GM19239 (cell line): ENCODE measurements at places on chromosomes 13 and 19.

- DNase-seq, result peak; percentile 7
These were observed 71.0 kb downstream of the ZNF486 start for GRCh38 chr19:20237773-20238623.

- no peak for DNase-seq
These were observed 973 bp upstream of the OCEL1 start for GRCh38 chr19:17225053-17225452.

GRCh38 chr19:5423567-5424125, 31.6 kb upstream of the ZNRF4 start:
- no peak for DNase-seq

- peak; percentile 1 for DNase-seq
These were observed 704.4 kb upstream of the PCDH20 start for GRCh38 chr13:62119739-62120700.

DNA sequence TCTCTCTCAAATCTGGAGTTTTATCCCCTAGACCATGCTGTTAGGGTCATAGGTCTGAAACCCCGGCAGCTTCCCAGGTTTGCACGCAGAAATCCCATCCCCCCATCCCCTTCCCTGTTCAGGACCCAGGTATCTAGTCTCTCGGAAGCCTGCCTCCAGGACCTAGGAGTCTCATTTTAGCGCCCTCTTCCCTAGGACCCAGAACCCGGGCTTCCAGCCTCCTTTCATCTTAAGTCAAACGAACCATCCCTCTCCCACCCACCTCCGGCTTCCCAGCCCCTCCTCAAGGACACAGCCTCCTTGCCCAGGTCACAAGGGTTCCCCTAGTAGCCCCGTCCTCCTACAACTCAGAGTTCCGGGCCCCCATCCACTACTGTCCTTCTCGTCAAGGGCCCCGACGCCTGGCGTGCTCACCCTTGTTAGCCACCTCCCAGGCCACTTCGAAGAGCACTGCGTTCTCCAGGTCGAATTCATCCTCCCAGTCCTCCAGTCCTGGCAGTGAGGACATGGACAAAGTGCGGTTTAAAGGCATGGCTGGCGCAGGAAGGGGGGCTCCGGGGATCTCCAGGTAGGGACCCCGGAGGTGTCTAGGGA, 431 bp downstream of the GYS1 start:
- DNase-seq, result no peak

DNA sequence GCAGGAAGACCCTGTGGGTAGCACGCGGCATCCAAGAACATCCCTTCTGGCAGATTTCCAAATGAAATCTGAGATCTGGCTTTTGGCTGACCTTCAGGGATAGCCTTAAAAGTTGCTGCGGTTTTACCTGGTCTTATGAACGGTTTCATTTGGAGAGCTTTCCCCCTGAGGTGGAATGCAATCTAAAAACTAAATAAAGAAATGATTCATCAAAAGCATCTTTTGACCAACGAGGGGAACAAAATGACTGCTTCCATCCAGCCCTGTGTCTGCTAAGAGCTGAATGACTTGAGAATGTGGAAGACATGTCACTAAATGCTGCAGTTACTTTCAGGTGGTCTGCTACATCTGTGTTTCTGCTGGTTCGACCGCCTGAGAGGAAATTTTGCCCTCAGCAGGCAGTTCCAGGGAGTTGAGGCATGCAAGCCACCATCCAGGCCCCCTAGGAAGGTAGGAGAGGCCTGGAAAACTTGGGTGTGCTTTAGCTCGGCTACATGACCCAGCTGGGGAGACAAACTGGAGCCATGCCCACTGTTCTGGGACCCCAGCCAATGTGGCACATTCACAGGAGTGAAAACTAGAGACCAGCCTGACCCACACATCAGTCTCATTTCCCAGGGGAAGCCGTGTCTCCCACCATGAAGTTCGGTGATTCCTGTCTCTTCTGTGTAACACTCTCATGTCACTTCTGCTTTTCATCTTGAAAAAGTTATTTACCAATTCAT, 175.1 kb upstream of the KL start:
- DNase-seq, result no peak

- no peak for DNase-seq
These were observed 26.5 kb downstream of the ARHGAP35 start for GRCh38 chr19:46887240-46887782.

DNA sequence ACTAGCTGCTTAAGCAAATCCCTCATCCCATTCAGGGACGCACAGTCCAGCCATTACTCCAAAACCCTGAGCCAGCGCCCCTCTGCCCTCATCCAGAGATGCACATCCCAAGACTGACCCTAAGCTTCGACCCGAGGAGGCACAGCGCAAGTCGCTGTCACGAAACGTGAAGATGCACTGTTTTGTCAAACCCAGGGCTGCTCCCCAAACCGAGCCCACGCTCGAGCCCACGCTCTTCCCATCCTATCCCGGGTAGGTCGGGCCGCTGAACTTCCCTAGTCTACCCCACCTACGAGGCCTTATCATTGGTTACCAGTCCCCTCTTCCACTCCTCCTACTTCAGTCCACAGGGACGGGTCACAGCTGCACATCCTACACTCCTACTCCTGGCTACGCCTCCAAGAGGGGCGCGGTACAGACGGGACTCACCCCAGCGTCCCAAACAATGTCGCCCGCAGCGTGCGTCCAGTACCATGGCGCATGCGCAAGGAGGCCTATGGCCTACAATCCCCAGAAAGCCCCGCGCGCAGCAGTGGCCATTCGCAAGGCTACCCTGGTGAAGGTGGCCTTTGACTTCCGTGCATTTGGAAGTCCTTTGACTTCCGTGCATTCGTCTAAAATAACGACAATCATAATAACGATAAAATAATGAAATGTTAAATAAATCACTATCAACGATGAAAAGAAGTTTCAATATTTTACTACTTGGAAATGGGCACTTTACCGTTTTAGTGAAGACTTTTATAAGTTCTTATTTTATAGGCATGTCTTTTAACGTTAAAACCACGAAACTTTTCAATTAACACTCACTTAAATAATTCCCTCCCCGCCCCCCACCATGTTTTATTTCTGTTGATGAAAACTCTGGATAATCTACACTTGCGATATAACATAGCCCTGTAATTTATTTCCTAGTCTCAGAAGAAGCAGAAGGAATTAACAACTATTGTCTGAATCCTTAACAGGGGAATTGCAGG, at the start of gene ZNF285:
Gene ZNF285 (minus strand): TSS at position 470 of the 977 bp plus-strand sequence. CDS start 4,395 bp downstream, outside the sequence.
- peak; percentile 48 for DNase-seq

- DNase-seq, result no peak
These were observed 24.6 kb downstream of the NOSIP start for GRCh38 chr19:49555600-49556411.

DNA sequence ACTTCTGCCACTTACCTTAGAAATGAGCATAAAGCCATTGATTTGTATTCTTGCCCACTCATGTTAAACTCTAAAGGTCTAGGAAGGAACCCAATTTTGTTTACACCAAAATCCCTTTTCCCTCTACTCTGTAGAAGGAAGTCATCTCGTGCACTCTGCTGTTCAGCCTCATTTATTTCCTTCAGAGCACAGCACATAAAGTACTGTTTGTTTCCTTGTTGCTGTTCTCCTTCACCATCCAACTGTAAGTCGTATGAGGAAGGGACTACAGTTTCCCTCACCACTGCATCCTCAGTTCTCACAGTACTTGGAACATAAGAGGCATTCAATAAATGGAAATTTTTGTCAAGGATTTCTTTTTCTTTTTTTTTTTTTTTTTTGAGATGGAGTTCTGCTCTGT, 24.6 kb downstream of the CDADC1 start:
- no peak for DNase-seq

- no peak for DNase-seq
These were observed 8.1 kb downstream of the SARS2 start for GRCh38 chr19:38922482-38922881.

GRCh38 chr13:113948034-113948742, 25.7 kb downstream of the C13orf46 start:
- DNase-seq, result no peak

DNA sequence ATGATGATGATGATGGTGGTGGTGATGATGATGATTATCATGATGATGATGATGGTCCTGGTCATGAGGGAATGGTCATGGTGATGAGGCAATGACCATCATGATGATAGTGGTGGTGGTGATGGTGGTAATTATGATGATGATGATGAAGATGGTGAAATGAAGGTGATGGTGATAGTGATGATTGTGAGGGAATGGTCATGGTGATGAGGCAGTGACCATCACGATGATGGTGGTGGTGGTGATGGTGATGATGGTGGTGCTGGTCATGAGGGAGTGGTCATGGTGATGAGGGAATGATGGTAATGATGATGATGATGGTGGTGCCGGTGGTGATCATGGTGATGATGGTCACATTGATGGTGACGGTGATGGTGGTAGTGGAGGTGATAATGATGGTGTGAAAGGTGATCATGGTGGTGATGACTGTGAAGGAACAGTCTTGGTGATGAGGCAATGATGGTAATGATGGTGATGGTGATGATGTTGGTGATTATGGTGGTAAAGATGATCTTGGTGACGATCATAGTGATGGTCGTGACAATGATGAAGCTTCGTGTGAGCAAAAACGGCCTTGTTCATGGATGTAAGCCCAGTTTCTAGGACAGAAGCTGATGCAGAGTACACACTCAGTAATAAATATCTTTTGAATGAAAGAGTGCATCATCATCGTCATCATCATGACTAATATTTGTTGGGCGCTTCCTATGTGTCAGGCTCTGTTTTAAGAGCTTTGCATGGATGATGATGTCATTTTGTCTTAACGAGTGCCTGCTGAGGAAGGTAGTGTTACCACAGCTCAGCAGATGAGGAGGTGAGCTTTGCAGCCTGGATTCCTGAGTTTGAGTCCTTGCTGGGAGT, 17.3 kb downstream of the SBK2 start:
- no peak for DNase-seq

DNA sequence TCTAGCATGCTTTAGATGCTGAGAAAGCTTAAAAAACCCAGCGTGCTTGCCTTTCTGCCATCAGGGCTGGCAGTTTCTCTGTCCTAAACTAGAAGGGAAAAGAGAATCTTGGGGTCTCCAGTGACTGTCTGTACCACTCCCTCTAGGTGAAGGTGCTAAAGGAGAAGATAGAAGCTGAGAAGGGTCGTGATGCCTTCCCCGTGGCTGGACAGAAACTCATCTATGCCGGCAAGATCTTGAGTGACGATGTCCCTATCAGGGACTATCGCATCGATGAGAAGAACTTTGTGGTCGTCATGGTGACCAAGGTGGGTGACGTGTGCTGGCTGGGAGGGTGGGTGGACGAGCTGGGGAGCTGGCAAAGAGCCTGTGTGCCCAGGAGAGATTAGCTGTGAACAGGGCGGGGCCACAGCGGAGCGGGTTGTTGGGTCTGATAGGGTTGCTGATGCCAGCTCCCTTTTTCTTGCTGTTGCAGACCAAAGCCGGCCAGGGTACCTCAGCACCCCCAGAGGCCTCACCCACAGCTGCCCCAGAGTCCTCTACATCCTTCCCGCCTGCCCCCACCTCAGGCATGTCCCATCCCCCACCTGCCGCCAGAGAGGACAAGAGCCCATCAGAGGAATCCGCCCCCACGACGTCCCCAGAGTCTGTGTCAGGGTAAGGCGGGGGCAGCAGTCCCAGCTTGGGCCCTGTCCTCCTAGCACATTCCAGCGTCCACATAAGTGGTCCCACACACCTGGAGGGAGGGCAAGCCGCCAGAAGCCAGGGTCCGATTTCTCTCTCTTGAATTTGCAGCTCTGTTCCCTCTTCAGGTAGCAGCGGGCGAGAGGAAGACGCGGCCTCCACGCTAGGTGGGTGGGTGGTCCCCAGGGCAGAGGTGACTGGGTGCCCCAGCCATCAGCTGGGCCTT, 2.3 kb downstream of the RAD23A start:
- no peak for DNase-seq

GRCh38 chr19:3477506-3477905, 2.8 kb downstream of the SMIM24 start:
- no peak for DNase-seq

- no peak for DNase-seq
These were observed 72.8 kb downstream of the COG3 start for GRCh38 chr13:45537516-45537915.

- DNase-seq, result peak; percentile 69
These were observed 3.1 kb upstream of the CTXN1 start for GRCh38 chr19:7928741-7929701.

DNA sequence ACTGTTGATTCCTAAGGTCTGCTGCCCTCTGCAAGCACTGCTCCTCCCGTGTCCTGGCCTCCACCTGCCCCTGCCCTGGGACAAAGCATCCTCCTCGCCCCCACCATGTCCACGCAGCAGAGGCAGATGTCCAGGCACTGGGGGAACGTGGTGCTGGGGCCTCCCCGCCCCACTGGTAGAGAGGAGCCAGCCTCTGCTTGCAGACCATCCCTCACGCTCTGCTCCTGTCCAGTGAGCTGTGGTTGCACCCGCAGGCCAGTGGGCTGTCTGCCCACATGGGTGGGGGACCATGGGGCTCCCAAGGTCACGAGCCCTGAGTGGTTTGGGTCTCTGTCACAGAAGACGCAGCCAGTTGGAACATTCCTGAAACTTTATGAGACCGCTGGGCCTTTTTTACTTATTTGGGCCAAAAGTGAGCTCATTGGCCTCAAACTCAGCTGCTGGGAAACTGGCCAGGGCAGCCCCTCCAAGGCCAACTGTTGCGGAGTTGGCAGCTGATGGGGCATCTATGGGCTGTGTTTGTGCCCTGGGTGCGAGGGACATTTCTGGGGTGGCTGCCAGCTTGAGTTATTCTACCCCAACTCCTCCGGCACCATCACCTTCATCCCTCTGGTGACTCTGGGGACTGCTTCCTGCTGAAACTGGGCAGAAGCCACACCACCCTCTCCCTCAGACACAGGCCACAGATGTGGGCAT, 64.8 kb upstream of the F7 start:
- no peak for DNase-seq

DNA sequence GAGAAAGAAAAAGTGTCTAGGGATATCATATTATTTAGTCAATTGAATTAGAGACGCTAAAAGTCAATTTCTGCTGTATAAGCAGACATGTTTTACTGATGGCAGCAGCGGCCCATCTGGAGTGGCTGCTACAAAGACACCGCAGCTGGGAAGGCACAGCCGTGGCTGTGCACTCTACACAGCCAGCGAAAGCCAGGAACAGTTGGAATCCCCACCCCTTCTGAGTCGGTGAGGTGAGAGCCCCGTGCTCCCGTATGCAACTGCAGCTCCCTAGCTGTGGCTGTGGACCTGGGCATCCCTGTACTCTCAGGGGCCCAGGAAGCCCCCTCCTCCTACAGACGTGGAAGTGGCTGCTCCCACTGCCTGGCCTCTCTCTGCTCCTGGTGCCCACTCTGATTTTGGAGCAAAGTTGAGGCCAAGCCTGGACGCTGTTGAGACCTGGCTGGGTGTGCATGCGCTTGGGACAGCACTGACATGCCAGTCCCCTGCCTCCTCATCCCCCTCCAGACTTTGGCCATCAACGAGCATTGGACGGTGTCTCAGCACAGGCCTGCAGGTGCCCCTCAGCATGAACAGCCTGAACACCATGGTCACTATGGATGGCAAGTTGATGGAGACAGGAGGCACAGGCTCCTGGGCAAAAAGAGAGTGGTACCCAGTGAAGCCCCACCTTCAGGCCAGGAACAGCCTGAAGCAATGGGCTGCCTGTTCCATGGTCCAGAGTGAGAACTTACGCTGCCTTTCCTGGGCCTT, 944.0 kb upstream of the MIR17HG start:
- DNase-seq, result no peak
